ENCODE measurements at places on chromosomes 7 and 10. TPM values are rescaled to one million over a fixed set of nuclear protein-coding genes. Genes with fewer than 3 reads are reported as not detected.

Gene RAB19
- total RNA-seq: not detected

Gene PRKCQ
- 0.20 TPM for total RNA-seq

Gene MICALL2
- 18.0 TPM for total RNA-seq

Gene TOMM7
- total RNA-seq: 146 TPM

Gene SGPL1
- 40.7 TPM for total RNA-seq

Gene C10orf105
- not detected for total RNA-seq

Gene LRWD1
- total RNA-seq: 16.4 TPM

Gene PIP
- not detected for total RNA-seq

Gene TRPV5
- total RNA-seq: not detected

Gene HMX3
- 0.20 TPM for total RNA-seq

Gene C10orf143
- total RNA-seq: 2.9 TPM

Gene SEMA3E
- 0.45 TPM for total RNA-seq

Gene PRSS37
- total RNA-seq: not detected

Gene RGR
- not detected for total RNA-seq

Gene PLCE1
- 0.28 TPM for total RNA-seq

Gene GIMAP2
- 5.3 TPM for total RNA-seq

Gene HNRNPA2B1
- total RNA-seq: 161 TPM

Gene OGDHL
- 88.9 TPM for total RNA-seq

Gene UCMA
- total RNA-seq: not detected

Gene MLXIPL
- total RNA-seq: 457 TPM

Gene HDAC9
- total RNA-seq: 2.1 TPM

Gene KCNIP2
- 1.4 TPM for total RNA-seq

Gene PTN
- total RNA-seq: 0.38 TPM

Gene EIF5AL1
- 0.48 TPM for total RNA-seq

Gene ZNF438
- 1.9 TPM for total RNA-seq

Gene GPR26
- total RNA-seq: not detected

Gene INMT
- total RNA-seq: 21.5 TPM

Gene PHYHIPL
- total RNA-seq: 0.93 TPM

Gene TMEM176A
- 449 TPM for total RNA-seq

Gene SPAG6
- not detected for total RNA-seq

Gene CHRM2
- total RNA-seq: 0.96 TPM

Gene SCIN
- total RNA-seq: 0.30 TPM

Gene LEP
- not detected for total RNA-seq

Gene SKAP2
- 5.2 TPM for total RNA-seq

Gene CCDC136
- total RNA-seq: 0.40 TPM

Gene PDIA4
- total RNA-seq: 266 TPM

Gene LRRD1
- not detected for total RNA-seq

Gene SSC4D
- total RNA-seq: 2.5 TPM

Gene EVX1
- not detected for total RNA-seq

Gene TUBAL3
- not detected for total RNA-seq

Gene OR6V1
- total RNA-seq: not detected

Gene NANOS1
- 0.05 TPM for total RNA-seq

Gene RBP4
- 6,485 TPM for total RNA-seq

Gene FKBP6
- not detected for total RNA-seq

Gene NOC3L
- 5.5 TPM for total RNA-seq

Gene KCNMA1
- 44.0 TPM for total RNA-seq
